ENCODE measurements at places on chromosomes 4 and X.

DNA sequence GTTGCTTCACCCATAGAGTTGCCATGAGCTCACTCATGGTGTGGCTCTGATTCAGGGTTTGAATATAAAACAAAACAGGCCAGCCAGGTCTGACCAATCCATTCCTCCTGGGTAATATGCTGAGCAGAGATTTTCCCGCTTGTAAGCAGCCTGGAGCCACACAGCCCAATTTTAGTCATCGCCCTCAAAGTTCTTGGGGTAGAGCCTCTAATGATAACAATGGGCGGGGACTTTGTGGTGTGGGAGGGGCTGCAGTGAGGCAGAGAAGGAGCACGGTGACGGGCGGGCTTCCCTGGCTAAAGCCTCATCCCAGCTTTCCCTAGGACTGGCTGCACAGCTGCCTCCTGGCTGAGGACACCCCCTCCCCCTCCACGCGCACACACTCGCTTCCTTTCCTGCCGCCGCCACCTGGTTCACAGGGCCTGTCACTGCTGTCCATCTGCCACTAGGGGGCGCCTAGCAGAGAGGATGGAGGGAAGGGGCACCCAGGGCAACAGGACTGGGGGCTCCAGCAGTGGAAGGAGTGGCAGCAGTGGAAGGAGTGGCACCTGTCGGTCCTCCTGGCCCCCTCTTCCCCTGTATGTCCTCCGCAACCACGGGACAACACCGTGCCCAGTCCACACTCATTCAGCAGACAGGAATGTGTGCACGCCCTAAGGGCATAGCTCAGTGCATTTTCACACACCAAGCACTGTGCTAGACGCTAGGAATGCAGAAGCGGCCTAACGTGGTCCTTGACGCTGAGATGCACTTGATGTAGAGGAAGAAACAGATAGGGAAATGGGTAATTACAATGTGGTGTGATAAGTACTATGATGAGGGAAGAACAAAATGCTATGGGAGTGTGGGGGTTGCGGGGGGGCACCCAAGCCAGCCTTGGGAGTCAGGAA is 26.8 kb downstream of the PRPS1 start:
- DNase-seq = peak; percentile 33
- H3K36me3 ChIP-seq = no peaks in the 10 kb centered on the region
- no peaks in the 10 kb centered on the region for H3K27me3 ChIP-seq
- no peak overlapping the region for H3K4me3 ChIP-seq
- H3K27ac ChIP-seq = no peak overlapping the region
- no peaks in the 10 kb centered on the region for H3K4me1 ChIP-seq

- no peak overlapping the region for H3K27ac ChIP-seq
- H3K36me3 ChIP-seq = no peaks in the 10 kb centered on the region
- DNase-seq = no peak
- no peaks in the 10 kb centered on the region for H3K4me1 ChIP-seq
- H3K4me3 ChIP-seq = no peak overlapping the region
- no peaks in the 10 kb centered on the region for H3K27me3 ChIP-seq
Measured at GRCh38 chr4:168336837-168337549, 18.4 kb upstream of the DDX60 start.

DNA sequence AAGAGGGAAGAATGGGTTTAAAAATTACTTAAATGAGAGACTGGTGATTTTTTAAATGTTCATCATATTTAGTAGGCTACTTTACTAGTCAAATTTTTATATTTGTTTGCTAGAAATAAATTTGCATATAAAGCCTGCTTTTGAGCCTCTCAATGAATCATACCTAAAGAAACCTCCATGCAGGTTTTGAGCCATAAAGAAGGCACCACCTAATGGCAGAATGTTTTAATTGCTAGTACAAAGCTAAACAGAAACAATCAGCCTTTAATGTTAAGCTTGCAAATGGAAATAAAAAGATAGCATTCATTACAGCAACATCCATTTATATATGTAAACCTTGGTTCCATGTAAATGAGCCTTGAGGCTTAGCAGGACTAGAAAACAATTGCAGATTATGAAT is 989.7 kb downstream of the CCSER1 start:
- DNase-seq = no peak
- no peak overlapping the region for H3K4me3 ChIP-seq
- H3K36me3 ChIP-seq = no peaks in the 10 kb centered on the region
- H3K27ac ChIP-seq = no peak overlapping the region
- H3K4me1 ChIP-seq = no peaks in the 10 kb centered on the region

- no peak for DNase-seq
- H3K36me3 ChIP-seq = 0 out of 3 replicates have a peak, but pooled peaks cover 8% of the 10 kb centered on the region
Measured at GRCh38 chr4:15054541-15054940, 52.3 kb downstream of the CPEB2 start.

DNA sequence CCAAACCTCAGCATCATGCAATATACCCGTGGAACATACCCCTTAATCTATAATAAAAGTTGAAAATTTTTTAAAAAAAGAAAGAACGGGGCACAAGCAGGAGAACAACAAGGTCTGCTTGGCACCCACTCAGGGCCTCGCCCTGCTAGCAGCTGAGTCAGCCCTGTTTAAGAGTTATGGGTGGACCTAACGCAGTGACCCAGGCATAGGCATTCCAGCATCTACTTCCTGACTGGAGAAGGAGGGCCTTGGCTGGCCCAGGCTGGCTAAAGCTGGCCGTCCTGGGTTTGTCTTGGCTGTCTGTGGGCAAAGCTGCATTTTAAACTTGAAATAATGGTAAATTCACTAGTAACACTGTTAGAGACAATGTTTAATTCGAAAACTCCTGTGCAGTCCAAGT is 236.7 kb upstream of the PGRMC2 start:
- DNase-seq = no peak

- H3K4me1 ChIP-seq = no peaks in the 10 kb centered on the region
- H3K27ac ChIP-seq = no peak within 1 kb of the TSS
- H3K27me3 ChIP-seq = peaks cover 2% of the 10 kb centered on the region
- H3K4me3 ChIP-seq = no peak within 1 kb of the TSS
- no peak for DNase-seq
Measured at GRCh38 chr4:155666344-155667221, at the start of gene GUCY1A1. TSS of gene GUCY1A1 (plus strand) at chr4:155666848. CDS start at chr4:155696868, 30,020 bp downstream.

DNA sequence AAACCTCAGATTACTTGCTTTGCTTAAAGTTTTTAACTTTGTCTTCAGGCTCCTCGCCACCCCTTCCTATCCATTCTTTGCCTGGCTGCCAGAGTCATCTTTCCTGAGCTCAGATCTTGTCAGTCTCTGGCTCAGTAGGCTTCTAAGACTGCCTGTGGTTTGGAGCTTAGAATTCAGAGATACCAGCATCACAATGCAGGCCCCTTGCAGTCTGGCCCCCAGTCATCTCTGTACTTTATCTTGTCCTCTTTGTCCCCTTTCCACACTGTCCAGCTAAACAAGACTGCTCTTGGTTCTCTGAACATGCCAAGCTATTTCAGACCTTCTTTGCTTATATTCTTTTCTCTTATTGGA is 3.0 kb downstream of the KIAA0232 start:
- H3K27me3 ChIP-seq = no peaks in the 10 kb centered on the region
- no peak for DNase-seq
- H3K4me3 ChIP-seq = no peak overlapping the region
- no peaks in the 10 kb centered on the region for H3K36me3 ChIP-seq
- H3K4me1 ChIP-seq = peaks cover 37% of the 10 kb centered on the region

DNA sequence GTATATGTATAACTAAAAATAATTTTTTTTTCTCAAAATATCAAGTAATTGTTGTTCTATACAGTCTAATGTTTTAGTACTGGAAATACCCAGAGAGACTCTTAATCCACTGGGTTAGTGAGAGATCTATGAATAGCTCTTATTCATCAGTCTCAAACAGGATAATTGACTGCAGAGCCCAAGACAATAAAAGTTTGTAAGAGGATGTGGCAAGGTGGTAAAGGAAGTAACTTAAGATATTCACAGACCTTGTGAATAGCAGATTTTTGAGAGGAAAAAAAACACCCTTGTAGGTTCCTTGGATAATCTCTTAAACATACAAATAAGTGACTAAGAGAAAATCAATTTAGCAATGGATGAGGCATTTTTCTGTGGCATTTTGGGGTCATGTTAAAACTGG is 210.9 kb upstream of the FAM241A start:
- H3K4me1 ChIP-seq = no peaks in the 10 kb centered on the region
- H3K27ac ChIP-seq = no peak overlapping the region
- no peaks in the 10 kb centered on the region for H3K27me3 ChIP-seq
- DNase-seq = no peak

DNA sequence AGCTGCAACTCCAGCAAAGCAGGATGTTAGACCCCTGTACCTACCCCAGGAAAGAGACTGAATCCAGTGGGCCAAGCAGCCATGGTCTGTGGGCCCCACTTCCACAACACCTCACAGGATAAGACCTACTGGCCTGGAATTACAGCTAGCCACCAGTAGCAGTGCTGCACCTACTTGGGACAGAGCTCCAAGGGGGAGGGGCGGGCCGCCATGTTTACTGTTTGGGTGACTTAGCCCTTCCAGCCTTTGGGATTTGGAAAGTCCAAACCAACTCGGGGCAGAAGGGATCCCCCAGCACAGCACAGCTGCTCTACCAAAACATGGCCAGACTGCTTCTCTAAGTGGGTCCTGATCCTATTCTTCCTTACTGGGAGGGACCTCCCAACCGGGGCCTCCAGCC is 9.1 kb upstream of the TMSB15B start:
- no peak overlapping the region for H3K4me3 ChIP-seq
- H3K27ac ChIP-seq = no peak overlapping the region
- no peaks in the 10 kb centered on the region for H3K4me1 ChIP-seq
- DNase-seq = no peak
- H3K27me3 ChIP-seq = no peaks in the 10 kb centered on the region
- H3K36me3 ChIP-seq = no peaks in the 10 kb centered on the region
